Heart right ventricle (tissue), 16 donors: ENCODE measurements at places on chromosomes 11 and 22.

- DNase-seq, result no peak
These were observed 27.9 kb downstream of the CABIN1 start for GRCh38 chr22:24039046-24039445.

DNA sequence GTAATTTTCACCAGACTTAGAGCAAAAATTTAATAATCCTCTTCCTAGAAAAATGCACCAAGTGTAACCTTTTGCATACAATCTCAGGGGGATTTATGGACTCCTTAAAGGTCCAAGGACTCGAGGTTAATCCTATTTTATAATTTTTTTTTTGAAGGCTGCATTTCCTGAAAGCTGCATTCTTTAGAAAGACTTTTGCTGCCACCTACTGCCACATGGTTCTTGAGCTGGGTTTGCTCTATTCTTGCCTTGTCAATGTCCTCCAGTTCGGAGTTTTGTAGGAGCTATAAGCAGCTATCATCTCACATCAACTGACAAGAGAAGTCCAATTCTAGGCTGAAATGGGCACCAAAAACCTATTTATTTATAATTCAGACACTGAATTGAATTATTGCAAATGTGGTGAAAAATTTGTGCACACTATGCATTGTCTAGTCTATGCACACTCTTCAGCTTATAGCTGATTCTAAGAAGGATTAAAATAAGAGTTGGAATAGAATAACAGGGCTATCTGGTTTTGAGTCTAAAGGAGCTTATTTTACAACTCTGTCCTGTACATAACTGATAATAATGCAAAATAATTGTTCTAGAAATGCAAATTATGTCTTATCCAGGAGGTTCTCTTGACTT, 31.3 kb downstream of the TRAF6 start:
- no peak for DNase-seq

DNA sequence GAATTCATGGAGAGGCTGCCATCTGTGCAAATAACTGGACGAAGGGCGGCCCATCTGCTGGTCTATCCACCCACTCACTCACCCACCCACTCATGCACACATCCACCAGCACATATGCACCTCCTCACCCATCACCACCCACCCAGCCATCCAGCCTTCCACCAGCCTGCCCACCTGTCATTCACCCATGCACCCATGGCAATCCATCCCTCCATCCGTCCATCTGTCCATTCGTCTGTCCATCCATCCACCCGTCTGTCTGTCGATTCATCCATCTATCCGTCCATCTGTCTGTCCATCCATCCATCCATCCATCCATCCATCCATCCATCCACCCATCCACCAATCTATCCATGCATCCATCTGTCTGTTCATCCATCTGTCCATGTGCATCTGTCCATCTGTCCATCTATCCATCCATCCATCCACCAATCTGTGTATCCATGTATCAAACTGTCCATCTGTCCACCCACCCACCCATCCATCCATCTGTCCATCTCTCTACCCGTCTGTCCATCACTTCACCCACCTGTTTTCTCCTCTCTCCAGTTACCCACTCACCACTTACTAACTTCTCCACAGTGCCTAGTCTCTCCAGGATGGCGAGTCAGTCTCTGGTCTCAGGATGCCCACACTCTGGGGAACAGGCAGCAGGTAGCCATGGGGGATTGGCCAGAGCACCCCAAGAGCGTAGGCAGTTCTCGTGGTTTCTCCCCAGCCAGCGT, 8.9 kb downstream of the TRPM5 start:
- DNase-seq, result no peak

DNA sequence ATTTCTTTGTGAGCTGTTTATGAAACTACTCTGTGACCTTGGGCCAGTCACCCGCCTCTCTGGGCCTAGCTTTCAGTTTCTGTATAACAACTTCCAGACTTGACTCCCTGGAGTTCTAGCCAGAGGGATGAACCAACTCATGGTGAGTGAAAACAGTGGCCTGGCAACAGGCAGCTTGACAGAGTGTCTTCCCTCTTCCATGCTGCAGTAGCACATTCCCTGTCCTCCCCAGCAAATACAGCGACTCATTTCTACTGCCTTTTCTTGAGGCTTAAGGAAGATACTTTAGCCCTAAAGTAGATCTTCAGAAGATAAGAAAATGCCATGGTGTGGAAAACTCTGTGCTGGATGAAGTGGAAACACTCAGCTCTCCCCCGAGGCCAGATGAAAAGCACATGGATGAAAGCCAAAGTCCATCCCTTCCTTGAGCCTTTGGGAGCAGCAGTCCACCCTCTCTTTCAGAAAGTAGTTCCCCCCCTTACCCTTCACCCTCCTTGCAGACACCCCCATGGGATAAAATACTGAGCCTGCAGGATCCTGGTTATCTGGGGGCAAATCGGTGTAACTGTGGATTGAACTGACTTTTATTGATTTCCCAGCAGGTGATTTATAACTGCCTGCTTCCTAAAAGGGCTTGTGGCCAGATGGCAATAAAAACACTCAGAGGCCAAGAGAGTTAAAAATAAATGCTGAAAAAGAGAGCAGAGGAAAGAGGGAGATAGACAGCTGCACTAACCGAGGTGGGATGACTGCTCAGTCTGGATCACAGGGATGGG, 24.1 kb downstream of the IRAG1 start:
- no peak for DNase-seq

DNA sequence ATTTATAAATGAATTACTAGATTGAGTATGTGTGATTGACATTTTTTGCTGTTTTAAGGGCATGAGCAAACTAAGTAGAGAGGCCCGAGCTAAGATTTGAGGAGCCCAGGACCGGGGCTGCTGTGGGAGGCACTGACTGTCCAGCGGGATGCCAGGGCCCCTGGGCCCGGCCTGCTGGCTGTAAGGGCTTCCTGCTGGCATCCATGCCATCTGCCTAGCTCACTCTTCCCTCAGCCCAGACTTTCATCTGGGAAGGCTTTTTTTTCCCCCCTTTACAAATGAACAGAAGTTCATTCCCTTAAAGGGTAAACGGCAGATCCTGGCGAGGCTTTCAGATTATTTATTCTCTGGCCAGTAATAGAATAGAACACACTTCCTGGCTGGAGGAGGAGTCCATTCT, 16.0 kb upstream of the TP53I11 start:
- DNase-seq, result no peak

GRCh38 chr22:50015451-50016307, 3.1 kb upstream of the IL17REL start:
- no peak for DNase-seq

DNA sequence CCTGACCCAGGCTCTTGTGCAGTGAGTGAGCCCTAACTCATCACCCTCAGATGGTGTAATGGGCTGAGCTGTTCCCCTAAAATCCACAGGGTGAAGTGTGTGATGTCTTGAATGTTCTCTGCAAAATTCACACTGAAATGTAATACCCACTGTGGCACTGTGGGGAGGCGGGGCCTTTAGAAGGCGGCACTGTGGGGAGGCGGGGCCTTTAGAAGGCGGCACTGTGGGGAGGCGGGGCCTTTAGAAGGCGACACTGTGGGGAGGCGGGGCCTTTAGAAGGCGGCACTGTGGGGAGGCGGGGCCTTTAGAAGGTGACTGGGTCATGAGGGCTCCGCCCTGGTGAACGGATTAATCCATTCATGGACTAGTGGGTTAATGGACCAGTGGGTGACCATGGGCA, 33.0 kb downstream of the CHID1 start:
- DNase-seq, result no peak

GRCh38 chr11:77052518-77052917, 14.3 kb upstream of the CAPN5 start:
- DNase-seq, result no peak

- DNase-seq, result no peak
These were observed 106.6 kb upstream of the SLC22A12 start for GRCh38 chr11:64484191-64485022.

DNA sequence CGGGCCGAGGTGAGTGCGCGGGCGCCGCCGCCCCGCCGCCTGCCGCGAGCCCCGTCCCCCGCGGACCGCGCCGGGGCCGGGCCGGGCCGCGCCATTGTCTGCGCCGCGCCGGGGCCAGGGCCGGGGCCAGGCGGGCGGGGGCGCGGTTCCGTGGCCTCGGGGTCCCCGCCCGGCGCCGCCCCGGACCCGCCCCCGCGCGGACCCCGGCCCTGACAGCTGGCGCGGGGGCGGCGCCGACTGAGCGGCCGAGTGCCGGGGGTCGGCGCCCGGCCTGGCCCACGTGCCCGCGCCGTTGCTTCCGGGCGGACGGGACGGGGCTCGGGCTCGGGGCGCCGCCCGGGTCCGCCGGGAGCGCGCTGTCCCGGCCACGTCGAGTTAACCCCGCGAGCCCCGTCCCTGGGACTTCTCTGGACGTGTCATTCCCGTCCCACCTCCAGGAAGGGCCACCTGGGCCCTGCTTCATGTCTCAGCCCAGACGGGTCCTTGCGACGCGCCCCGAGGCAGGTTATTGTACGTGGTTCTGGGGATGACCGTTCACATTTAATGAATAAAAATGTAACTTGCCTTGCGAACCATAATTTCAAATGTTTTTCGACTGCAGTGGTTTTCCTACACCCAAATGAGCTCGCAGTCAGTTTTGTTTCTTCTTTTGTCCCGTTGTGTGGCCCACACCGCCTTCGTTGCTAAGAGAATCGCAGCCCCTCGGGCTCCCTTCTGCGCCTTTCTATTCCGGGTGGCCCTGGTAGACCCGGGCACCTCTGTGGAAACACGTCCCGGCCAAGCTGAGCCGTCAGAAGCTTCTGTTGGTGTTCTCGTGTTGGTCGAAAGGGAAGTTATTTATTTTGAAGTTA, 562 bp downstream of the ZBED4 start:
- DNase-seq, result peak; percentile 40

- peak; percentile 2 for DNase-seq
These were observed 8.9 kb upstream of the FXYD2 start for GRCh38 chr11:117833401-117833891.

DNA sequence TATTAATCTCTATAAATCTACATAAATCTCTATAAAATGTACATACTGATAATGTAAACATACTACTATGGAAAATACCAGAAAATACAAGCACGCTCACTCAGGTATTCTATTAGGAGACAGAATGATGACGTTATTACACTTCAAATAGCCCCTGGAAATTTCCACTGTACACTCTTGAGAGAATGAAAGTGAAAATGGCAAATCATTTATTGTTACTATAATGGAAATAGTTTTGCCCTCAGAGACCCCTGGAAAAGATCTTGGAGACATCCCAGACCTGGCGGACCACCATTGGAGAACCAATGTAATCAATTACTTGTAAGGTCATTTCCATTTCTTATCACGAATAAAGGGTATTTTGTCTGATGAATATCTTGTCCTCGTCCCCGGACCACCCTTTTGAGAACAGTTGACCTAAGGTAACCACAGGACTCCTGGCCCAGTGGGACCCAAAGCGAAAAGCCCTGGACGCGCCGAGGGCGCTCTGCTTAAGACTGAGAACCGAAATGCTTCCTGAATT, 509 bp upstream of the PRRG4 start:
- DNase-seq, result no peak

DNA sequence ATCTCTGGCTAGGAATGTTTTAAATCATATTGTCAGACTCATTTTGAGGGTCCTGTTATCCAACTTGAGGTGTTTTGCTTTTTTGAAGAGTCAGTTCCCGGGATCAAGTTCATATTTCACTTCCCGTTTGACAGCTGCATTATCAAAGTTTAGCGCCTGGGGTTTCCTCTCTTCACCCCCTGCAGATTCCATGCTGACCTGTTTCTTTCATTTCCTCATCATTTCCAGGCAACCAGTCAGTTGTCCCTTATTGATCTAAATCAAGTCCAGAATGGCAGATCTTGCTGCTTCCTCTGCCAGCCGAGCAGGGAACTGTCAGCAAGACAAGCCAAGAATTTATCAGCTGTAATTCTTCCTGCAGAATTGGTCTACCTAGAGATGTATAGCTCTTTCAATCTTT, 197.6 kb upstream of the SYN3 start:
- DNase-seq, result no peak

DNA sequence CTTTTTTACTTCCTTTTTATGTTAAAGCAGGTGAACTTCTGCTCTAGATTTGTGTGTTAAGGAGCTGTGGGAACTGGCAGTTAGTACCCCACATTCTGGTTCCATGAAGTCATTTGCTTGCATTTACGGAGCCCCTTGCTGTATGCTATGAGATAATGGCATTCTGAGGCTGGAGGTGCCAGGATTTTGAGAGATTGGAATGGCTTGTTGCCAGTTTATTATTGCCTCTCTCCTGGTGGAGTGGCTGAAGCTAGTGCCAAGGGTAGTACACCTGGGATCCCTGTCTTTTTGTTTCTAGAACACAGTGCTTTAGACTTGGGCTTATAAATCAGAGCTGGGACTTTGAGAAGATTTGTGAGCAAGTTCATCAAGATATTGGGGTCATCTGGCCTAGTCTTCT, 73.8 kb downstream of the STIM1 start:
- DNase-seq, result no peak

DNA sequence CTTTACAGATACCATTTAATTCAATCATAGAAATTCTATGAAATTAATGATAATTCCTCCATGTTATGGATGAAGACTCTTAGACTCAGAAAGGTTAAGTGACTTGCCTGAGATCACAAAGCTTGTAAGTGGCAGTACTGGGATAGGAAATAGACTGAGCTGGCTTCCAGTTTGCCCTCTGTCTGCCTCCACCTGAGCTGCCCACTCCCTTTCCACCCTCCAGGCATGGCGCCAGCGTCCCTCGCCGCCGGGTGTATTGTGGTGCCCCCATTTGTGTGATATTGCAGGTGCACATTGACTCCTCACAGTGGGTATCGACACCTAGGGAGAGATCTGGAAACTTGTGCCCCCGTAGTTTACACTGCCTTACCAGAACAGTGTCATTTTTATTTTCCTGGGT, 9.4 kb upstream of the RPS3 start:
- DNase-seq, result no peak

DNA sequence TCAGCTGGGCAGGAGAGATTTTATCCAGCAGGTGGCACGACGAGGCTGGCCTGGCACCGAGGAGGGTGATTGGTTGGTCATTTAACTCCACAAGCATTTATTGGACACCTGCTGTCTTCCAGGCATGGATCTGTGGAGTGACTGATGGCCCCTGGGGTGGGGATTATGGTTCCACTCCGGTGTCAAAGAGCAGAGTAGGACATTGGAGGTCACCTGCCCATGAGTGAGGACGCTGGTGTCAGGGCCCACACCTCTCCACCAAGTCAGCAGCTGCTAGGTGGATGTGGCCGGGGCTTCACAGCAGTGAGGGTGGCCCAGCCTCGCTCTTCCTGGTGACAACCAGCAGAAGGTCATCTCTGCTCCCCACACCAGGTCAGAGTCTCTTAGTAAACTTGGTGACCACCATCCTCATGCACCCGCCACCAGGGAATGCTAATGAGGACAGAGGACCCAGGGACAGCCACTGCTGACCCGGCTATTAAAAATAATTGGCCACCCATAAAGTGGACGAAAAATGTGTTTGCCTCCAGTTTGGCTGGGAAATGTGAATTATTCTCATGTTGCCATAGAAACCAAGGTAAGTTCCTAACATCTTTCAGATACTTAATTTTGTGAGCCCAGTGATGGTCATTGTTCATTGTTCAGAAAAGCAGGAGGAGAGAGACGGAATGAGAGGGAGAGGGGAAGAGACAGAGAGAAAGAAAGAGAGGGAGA, 428.7 kb downstream of the TBC1D22A start:
- no peak for DNase-seq

- DNase-seq, result no peak
These were observed 4.6 kb upstream of the POLR3H start for GRCh38 chr22:41548830-41549211.

GRCh38 chr22:37243402-37244113, 511 bp downstream of the RAC2 start:
- DNase-seq, result no peak
